Stimulated activated CD4-positive, alpha-beta T cell treated with anti-CD3 and anti-CD28 coated beads, Interleukin-15, amount 100 ng/mL, for 1 hour (primary cell): ENCODE measurements at places on chromosomes 12 and 14.

GRCh38 chr14:68195126-68195525 is 375.5 kb downstream of the RAD51B start:
- DNase-seq, result no peak

- DNase-seq, result no peak
Observed at GRCh38 chr12:123923927-123924326, 48.7 kb downstream of the CCDC92 start.

- DNase-seq, result no peak
Observed at GRCh38 chr14:90301668-90302090, 30.1 kb downstream of the NRDE2 start.

GRCh38 chr12:25455696-25456095 is 97.4 kb downstream of the LMNTD1 start:
- DNase-seq, result no peak

DNA sequence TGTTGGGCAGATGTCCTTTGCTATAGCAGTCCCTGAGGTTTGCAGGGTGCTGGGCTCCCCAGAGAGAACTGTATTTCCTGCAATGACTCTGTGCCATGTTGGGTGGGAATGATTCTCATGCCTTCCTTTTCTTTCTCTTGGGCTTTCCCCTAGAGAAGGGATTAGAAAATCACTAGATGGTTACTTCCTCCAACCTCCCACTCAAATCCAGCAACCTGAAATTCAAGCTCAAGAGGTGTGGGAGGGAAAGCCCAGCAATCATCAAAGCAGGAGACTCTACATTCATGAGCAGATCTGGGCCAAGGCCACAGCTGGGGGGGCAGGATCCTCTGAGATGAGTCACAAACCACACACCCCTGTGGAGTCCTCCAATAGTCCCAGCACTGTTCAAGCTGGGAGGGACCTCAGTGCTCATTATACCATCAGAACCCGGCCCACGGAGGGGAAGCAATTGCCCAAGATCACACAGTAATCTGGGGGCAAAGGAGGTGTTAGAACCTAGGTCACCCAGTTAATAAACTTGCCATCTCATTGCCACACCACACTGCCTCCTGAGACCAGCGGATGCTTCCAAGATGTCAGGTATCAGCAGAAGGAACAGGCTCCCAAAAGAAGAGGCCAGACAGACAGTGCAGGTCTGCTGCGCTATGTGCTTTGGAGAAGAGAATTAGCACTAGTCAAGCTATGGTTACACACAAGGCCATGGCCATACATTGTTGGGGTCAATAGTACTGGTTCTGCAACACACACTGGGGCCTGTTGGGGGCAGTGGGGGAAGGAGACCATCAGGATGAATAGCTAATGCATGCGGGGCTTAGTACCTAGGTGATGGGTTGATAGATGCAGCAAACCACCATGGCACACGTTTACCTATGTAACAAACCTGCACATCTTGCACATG is 65.7 kb downstream of the TTC9 start:
- no peak for DNase-seq
